ENCODE measurements at places on chromosomes 7 and 10.

DNA sequence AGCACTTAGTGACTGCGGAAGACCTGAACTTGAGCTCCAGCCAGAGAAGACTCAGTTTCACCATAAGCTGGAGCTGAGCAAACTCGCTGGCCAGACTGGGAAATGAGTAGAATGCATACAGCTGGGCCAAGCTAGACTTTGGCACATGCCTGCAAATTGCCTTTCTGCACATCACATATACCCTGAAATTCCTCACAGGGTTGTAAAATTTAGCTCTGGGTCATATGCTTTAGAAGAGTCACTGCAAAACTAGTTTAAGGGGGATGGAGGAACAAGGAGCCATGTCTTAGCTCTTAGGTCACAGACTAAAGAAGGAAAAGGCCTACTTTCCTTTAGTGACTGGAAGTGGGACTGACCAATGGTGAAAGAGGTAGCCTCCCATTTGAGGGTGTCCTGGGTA, 67.6 kb downstream of the PPP1R3C start:
- no peak for DNase-seq

DNA sequence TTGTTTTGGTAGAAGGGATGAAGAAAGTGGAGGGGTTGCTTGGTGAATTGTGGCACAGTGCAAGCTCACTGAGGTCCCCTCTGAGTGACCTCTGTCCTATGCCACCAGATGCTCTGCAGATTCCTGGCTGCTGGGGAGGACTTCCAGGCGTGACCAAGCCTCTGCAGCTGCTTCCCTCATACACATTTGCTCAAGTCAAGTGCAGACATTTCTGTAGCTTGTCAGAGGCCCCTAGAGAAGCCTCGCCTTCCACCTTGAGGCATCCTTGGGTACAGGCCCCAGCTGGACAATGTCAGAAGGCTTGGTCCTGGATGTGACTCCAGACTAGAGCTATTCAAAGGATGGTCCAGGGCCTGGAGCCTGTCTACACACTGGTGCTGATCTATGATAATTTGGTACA, 464.2 kb downstream of the PLXNA4 start:
- no peak for DNase-seq

DNA sequence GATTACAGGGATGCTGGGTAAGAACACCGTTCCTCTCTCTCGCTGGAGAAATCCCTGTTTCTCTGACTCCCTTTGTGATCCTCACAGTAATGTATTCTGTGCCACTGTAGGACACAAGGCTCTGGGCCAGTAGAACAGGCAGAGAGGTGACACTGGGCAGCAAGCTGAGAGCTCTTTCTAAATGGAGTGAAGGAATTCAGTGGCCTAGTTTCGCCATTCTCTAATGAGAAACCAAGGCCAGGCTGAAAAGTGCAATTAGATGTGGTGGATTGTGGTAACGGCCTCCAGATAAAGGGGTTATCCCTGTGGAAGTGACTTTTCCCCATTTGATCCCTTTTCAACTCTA, 12.8 kb downstream of the KCTD7 start:
- DNase-seq = no peak

DNA sequence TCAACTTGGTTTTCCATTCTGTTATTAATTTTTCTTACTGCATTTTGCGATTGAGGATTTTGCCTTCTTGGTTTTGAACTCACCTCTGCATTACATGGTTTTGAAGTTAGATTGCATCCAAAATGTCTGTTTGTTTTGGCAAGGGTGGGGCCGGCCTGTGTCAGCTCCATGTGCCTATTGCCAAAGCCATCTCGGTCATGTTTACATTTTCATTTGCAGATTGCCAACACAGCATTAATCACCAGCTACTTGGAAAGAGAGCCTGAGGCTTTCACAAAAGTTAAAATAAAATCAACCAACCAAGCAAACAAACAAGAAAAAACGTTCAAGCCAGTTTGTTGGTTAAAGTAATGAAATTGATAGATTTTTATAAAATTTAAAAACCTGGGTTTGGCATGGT, 695.8 kb downstream of the TYW1 start:
- no peak for DNase-seq

DNA sequence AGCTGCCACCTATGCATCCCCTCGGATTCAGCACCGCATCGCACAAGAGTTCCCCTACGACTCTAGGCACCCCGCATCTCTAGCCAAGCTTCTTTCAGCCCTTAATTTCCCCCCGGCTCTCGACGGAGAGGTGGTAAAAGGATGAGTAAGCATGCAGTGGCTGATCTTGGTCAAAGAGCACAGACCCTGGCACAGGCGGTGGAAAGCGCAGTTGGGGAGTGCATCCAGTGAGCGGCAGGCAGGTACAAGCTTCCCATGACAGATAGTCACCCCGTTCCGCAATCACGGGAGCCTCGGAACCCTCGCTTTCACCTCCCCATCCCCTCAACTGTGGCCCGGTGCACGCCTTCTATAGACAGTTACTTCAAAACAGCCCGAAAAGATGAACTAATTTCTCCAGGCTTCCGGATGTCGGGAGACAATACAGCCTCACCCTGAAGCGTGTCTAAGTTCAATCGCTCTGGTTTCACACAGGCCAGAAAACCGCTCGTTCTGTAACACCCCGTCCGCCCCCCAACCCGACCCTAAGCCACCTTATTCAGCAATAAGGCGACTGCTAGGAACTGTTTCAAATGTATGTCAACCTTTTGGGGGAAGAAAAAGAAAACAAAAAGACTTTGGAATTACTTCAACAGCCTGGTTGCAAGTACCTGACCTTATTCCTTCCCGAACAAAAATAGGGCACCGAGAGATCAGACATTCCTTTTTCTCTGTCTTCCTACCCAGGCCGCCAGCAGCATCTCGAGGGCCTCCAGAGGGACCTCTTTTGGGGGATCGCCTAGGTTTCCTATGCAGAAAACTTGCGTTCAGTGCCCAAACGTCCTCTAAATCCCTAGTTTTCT, 1.4 kb downstream of the RHEB start:
- peak; percentile 26 for DNase-seq

DNA sequence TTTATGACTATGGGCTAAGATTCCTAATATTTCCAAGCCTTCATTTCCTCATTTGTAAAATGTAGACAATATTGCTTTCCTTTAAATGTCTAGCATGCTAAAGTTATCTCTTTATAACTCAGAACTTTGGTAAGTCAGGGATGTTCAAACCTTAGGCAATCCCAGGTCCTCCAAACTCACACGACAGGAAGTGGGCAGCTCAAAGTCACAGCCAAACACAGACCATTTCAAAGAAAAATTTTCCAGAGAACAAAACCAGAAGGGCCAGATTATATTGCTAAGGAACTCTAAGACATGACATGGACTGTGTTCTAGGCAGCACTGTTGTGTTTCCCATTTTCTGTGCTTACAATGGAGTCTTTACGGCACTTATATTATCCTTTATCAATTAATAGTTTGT, 87.8 kb upstream of the DYNC1I1 start:
- no peak for DNase-seq

DNA sequence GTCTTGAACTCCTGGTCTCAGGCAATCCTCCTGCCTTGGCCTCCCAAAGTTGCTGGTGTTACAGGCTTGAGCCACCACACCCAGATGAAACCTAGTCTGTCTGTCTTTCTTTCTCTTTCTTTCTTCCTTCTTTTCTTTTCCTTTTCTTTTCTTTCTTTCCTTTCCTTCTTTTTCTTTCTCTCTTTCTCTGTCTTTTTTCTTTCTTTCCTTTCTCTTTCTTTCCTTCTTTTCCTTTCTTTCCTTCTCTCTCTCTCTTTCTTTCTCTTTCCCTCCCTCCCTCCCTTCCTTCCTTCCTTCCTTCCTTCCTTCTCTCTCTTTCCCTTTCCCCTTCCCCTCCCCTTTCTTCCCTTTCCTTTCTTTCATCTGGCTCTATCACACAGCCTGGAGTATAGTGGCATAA, 185.2 kb downstream of the CACNB2 start:
- no peak for DNase-seq

DNA sequence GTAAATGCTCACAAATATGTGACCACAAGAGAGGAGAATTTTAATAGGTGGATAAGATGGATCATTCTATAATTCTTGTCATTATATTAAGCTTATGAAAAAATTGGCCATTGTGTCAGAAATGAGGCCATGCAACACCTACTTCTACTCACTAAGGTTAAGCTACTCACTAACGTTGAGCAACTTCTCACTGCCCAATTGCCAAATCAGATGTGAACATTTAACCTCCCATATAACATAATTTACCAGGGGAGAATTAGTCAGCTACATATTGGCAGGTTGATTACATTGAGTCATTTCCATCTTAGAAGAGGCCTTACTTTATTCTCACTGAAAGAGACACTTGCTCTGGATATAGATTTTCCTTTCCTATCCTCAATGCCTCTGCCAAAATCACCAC, 211.2 kb upstream of the DGKB start:
- no peak for DNase-seq

GRCh38 chr7:2621948-2622640, 9.7 kb upstream of the TTYH3 start:
- no peak for DNase-seq

Measured in stimulated activated CD8-positive, alpha-beta memory T cell treated with anti-CD3 and anti-CD28 coated beads, Interleukin-7, amount 100 ng/mL, for 1 hour (primary cell).